Astrocyte (in vitro differentiated cells and primary cell): ENCODE measurements at places on chromosomes 1 and 21. TPM values are rescaled to one million over a fixed set of nuclear protein-coding genes. Genes with fewer than 3 reads are reported as not detected.
A peak's percentile ranks its signal among the peaks of the same experiment; 100 is the strongest.

- no peak for DNase-seq
These were observed 2.7 kb downstream of the DAB1 start for GRCh38 chr1:57420981-57421785.

The S100A7 gene
- total RNA-seq, result not detected in 2 replicates

The SPRR1A gene
- not detected in 2 replicates for total RNA-seq

DNA sequence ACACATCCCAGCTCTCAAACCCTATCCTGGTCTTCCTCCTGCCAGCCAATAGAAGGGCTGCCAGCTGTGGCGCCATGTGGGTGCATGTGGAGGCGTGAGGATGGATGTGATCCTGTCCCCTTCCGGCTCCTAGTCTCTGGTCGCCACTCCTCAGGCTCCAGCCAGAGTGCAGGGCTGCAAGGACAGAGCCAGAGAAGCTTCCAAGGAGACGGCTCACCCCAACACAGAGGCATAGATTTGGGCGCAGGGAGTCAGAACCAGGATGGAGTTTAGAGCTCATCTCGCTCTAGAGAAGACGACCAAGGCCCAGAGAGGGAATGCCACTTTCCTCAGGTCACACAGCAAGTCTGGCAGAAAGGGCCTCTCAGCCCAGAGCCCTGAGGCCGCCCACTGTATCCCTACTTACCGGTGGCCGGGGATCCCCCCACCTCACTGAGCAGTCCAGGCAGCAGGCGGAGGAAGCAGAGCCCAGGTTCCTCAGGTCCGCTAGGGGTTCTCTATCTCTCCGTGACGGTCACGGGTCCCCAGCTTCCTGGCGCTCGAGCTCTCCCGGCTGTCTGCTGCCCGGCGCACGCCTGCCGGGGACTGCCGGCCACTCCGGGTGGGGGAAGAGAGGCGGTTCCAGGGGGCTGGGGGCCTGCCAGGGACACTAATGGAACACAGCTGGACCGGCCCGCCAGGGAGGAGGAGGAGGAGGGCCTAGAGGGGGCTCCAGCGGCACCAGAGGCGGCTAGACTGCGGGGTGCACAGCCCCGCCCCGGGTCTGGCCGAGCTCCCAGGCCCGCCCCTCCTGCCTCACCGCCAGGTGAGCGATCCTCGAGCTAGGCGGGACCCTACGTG, at the start of gene COL16A1:
COL16A1 (minus strand) TSS at position 587 of the 840 bp plus-strand sequence. CDS start 1,824 bp downstream, outside the sequence.
- peak; percentile 49 for DNase-seq

The MAN1C1 gene
- total RNA-seq, result 0.86 and 1.6 TPM in 2 replicates

DNA sequence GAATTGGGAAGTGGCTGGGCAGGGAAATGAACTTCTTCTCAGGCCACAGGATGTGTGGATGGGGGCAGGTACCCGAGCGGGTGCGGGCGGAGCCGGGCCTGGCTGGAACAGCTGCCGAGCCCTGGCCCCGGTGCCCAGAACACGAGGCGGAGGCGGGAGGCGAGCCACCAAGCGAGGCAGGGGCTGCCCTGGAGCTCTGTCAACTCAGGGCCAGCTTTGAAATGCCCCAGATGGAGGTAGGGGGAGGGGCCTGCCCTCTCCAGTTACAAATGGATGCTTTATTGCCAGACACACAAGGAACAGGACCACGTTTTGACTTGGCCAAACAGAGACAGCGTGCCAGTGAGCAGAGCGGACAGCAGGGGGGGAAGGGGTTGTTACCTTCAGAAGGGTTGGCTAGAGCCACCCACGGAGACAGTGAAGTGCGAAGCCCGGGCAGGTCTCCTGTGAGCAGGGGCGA, 240.4 kb downstream of the SDCCAG8 start:
- no peak for DNase-seq

The NBPF11 gene
- 8.3 and 8.7 TPM in 2 replicates for total RNA-seq

- DNase-seq, result no peak
These were observed 204.9 kb downstream of the MRPL39 start for GRCh38 chr21:25402134-25402961.

The KCNK1 gene
- total RNA-seq, result 5.7 and 6.0 TPM in 2 replicates

DNA sequence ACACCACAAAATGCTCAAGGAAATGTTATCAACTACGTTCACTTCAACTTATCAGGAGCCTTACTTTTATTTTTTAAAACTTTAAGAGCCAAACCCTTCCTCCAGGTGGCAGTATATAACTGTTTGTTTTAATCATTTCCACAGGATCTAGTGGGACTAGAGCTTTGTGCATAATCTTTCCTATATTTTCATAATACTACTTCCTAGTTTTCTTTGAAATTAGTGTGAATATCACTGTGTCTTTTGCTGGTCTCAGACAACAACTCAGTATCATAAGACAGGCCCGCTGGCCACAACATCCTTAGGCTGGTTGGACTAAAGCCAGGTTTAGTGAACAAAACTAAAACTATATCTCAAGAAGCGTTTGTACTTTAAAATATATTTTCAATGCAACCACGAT, 145.5 kb downstream of the TIAM1 start:
- DNase-seq, result peak; percentile 23

- DNase-seq, result no peak
These were observed 237.8 kb downstream of the TRABD2B start for GRCh38 chr1:47759251-47759935.
